ENCODE measurements at places on chromosomes 13 and 19.
A peak's percentile ranks its signal among the peaks of the same experiment; 100 is the strongest.

DNA sequence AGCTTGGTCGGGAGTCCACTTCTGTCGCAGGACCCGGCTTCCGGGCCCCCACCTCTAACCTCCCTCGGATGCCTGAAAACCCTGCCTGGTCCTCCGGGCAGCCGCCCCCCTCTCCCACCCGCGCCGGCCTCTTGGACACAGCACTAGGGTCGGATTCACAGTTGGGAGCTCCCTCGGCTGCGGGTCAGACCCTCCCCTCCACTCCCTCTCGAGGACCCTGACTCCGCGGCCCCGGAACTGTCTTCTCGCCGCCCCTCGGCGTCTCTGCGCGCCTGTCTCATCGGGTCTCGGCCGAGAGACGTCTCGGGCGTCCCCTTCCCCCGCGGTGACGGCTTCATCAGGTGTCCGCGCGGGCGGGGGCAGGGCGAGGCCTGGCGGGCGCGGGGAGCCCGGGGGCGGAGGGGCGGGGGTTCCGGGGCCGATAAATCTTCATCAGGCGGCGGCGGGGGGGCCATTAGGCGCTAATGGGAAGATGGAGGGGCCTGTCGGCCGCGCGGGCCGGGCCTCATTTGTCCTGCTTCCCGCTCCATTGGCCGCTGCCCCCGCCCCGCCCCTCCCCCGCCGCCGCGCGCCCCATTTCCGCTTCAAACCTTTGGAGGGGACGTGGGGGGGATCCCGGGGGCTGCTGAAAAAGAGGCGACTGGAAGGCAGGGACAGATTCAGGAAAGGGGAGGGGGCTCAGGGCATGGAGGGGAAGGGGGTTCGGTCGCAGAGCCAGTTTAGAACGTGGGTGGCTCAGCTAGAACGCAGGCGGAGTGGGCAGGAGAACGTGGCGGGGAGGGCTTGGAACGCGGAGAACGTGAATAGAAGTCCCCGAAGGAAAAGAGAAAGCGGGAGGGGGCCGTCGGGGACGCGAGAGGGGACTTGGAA, 11.8 kb upstream of the ERFL start:
- DNase-seq, result peak; percentile 40

- no peak for DNase-seq
Observed at GRCh38 chr19:56245121-56245740, 27.3 kb upstream of the EDDM13 start.

- DNase-seq, result no peak
Observed at GRCh38 chr13:45527699-45528462, 63.1 kb downstream of the COG3 start.

GRCh38 chr13:27905650-27906049, 14.2 kb upstream of the PDX1 start:
- no peak for DNase-seq

DNA sequence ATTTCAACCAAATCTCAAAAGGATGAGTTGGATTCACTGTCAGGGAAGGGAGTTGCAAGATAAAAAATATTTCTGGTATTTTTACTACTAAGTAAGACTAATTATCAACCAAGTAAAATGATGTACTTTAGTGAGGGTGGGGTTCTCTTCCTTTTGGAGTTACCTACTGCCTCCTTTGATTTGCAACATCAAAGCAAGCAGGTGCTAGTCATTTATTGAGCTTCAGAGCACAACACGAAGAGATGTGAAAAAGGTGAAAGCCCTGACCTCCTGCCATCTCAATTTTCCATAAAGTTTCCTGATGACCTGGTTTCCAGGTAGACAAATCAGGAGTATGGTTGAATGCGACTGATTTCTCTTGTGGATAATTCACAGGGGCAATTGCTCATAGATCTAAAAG, 96.0 kb downstream of the CDADC1 start:
- no peak for DNase-seq

DNA sequence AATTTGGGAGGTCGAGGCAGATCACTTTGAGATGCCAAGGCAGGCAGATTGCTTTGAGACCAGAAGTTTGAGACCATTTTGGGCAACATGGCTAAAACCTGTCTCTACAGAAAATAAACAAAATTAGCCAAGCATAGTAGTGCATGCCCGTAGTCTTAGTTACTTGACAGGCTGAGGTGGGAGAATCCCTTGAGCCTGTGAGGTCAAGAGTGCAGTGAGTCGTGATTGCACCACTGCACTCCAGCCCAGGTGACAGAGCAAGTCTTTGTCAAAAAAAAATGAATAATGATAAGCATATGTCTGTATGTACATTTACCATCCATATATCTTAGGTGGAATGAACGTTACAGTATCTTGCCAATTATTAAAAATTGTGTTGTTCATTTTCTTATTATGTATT, 2447.7 kb downstream of the PCDH9 start:
- no peak for DNase-seq

DNA sequence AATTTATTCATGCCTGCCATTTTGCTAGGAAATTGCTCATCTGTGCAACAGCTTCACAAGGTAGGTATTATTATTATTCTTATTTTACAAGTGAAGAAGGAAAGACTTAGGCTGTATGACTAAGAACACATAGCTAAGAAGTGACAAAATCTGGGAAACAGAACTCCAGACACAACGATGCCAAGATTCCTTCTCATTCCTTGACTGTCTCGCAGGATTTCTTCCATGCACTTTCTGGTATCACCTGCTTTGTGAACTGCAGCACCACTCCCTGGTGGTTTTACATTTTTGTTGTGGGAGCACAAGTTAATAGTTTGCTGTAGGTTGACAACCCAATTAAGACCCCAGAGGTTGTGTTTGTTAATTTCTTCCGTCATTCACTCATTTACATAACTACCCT, 188.5 kb downstream of the LACC1 start:
- no peak for DNase-seq

DNA sequence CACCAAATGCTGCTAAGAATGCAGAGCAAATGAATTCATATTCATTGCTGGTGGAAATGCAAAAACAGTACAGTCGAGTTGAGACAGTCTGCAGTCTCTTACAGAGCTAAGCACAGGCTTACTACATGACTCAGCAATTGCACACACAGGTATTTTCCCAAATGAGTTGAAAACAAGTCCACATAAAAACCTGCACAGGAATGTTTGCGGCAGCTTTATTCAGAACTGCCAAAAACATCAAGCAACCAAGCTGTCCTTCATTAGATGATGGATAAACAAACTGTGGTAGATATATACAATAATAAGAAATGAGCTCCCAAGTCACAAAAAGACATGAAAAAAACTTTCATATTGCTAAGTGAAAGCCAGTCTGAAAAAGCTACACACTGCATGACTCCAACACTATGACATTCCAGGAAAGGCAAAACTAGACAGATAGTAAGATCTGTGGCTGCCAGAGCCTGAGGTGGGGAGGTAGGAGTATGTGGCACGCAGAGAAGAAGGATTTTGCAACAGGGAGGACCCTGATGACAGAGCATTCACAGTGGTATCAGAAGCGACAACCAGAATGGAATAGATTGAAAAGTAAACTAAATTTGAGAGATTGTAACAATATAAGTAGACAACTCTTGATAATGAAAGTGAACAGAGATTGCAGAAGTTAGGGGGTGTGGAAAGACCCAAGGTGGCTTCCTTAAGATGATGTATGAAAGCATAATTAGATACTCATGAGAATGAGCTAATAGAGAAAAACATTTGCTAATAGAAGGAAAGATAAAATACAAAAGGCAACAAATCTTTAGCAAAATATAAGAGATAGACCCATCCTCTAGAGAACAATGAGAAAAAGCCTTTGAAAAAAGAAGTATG, 52.7 kb downstream of the TSC22D1 start:
- DNase-seq, result peak; percentile 63

DNA sequence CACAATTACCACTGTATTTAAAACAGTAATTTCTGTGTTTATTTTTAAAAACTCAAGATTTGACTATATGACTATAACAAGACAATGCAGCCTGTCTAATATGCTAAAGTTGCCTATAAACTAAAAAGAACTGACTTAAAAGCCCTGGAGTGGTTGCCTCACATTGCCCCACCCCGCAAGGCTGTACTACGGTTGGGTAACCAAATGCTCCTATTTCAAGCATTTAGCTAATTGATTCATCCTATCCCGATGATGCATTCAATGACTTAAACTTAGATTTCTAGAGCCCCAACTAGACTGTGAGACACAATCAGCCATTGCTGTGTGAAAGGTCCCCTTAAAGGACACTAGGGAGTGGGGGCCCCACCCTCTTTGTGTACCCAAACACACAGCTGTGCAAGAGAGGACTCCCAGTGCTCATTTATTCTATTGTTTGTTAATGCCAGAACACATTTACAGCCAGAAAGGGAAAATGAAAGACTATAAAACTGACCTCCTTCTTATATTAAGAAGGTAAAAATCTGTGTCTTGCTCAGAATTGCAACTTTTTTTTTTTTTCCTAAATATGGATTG, 66.9 kb downstream of the MIPEP start:
- no peak for DNase-seq

DNA sequence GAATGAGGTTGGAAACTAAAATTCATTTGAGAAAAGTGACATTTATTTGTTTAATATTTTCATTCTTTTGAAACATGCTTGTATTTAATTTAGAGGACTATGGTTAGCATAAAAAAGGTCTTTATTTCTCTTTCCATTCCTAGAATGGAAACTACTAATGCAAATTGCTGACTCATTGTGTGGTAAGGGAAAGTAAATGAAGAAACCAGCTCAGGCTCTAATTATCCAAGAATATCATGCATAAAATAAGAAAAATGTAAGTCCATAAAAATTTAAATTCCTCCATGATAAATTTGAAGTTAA, 777.0 kb upstream of the SLITRK1 start:
- DNase-seq, result peak; percentile 72

DNA sequence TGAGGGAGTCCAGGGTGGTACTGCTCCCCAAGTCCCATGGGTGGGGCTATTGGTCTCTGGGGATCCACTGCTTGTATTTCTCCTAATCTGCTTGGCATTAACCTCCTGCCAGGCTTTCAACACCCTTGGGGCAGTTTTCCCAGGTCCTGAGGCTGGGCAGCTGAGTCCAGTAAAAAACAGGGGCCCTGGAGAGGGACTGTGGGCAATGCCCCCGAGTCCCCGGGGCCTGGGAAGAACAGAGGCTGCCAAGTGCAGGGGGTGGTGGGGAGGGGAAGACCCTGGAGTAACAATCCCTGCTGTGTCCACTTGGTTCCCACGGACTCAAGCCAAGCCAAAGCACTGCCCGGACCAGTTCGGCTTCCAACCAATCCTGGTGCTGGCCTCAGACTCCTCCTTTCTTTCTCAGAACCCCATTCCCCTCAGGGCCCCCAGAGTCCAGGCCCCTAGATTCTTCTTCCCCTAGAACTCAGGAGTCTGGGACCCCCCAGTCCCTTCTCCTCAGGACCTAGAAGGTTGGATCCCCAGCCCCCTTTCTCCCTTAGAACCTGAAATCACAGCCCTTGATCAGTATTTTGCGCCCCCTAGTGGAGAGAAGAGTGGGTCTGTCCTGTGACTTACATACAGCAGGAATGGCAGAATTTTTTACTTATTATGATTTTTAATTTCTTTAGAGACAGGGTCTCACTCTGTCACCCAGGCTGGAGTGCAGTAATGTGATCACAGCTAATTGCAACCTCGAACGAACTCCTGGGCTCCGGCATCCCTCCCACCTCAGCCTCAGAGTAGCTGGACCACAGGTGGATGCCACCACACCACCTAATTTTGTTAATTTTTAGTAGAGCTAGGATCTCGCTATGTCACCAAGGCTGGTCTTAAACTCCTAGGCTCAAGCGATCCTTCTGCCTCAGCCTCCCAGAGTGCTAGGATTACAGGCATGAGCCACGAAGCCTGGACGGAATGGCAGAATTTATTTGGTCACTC, 3.7 kb upstream of the CLPTM1 start:
- peak; percentile 81 for DNase-seq

GRCh38 chr13:111061358-111062045, 53.6 kb upstream of the ARHGEF7 start:
- DNase-seq, result no peak

DNA sequence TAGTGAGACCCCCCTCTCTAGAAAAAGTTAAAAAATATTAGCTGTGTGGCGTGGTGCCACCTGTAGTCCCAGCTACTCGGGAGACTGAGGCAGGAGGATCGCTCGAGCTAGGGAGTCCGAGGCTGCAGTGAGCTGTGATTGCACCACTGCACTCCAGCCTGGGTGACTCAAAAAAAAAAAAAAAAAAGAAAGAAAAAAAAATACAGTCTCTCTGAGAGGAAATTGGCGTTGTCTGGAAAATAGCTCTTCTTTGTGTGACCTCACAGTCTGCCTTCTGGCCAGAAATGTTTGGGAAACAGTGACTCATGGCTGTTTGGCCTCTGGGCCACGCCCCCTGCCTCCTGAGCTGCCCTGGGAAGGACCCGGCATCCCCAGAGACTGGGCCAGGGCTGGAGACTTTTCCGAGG, 10.7 kb downstream of the MARCHF2 start:
- DNase-seq, result peak; percentile 66

- no peak for DNase-seq
Observed at GRCh38 chr13:112457081-112457480, 80.9 kb downstream of the SPACA7 start.

DNA sequence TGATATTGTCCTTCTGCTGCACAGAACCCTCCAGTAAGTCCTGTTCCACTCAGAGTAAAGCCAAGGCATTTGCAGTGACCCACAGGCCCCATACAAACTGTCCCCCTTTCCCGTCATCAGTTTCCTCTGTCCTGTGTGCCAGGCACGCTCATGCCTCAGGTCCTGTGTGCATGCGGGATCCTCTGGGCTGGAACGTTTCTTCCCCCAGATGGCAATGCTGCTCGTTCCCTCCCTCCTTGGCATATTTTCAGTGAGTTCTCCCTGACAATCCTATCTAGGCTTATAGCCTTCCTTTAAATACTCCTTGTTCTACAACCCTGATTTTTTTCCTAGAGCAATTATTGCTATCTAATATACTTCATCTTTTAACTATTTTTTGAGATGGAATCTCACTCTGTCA, 5.7 kb downstream of the OPA3 start:
- no peak for DNase-seq

GRCh38 chr13:28429685-28430290, 65.1 kb downstream of the FLT1 start:
- DNase-seq, result no peak

GRCh38 chr13:112705286-112705685, 15.4 kb downstream of the ATP11A start:
- DNase-seq, result no peak

DNA sequence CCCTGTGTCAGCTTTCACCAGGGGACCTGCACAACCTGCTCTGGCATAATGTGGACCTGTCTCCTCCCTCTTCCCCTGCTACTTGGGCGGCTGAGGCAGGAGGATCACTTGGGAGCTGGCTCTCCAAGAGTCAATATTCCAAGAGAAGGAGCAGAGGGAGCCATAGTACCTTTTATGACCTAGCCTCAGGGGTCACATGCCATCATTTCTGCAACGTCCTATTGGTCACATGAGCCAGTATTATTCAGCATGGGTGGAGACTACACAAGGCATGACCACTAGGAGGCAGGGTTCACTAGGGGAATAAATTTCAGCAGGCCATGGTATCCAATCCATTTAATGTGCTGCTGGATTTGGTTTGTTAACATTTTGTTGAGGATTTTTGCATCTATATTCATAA, 12.0 kb upstream of the SHFL start:
- peak; percentile 66 for DNase-seq

GRCh38 chr19:51060973-51061372, 3.9 kb downstream of the KLK13 start:
- no peak for DNase-seq

GRCh38 chr13:61144301-61144700, 271.3 kb downstream of the PCDH20 start:
- DNase-seq, result no peak
